Smooth muscle cell of the pulmonary artery (primary cell): ENCODE measurements at places on chromosomes 4 and X. TPM values are rescaled to one million over a fixed set of nuclear protein-coding genes. Genes with fewer than 3 reads are reported as not detected.

Gene BMX
- total RNA-seq, result 0.33 and 0.76 TPM in 2 replicates

Gene ARR3
- not detected in 2 replicates for total RNA-seq

Gene TRAPPC11
- total RNA-seq, result 42.5 and 45.1 TPM in 2 replicates

Gene GABRQ
- total RNA-seq, result under 0.01 TPM in 1 of 2 replicates, not detected in the other

Gene GAGE13
- not detected in 2 replicates for total RNA-seq

Gene TMPRSS11D
- not detected in 2 replicates for total RNA-seq

Gene GC
- total RNA-seq, result not detected in 2 replicates

Gene JCHAIN
- total RNA-seq, result 0.10 and 0.13 TPM in 2 replicates

Gene LEF1
- total RNA-seq, result 0.20 TPM in 1 of 2 replicates, not detected in the other

Gene FAM156B
- total RNA-seq, result 12.3 and 21.7 TPM in 2 replicates

Gene TEX13C
- not detected in 2 replicates for total RNA-seq

Gene TMEM271
- not detected in 2 replicates for total RNA-seq

Gene TAF9B
- 6.0 and 9.0 TPM in 2 replicates for total RNA-seq

Gene RGN
- 4.5 and 4.7 TPM in 2 replicates for total RNA-seq

Gene USP17L5
- total RNA-seq, result not detected in 2 replicates

Gene TMEM144
- total RNA-seq, result 4.9 and 6.7 TPM in 2 replicates

Gene TCEAL3
- total RNA-seq, result 11.1 and 16.3 TPM in 2 replicates

Gene PHKA1
- total RNA-seq, result 9.3 and 17.1 TPM in 2 replicates

Gene GABRG1
- under 0.01 TPM in 1 of 2 replicates, not detected in the other for total RNA-seq

Gene SMARCAD1
- total RNA-seq, result 32.1 and 32.2 TPM in 2 replicates

Gene USP17L10
- total RNA-seq, result not detected in 2 replicates

Gene MGARP
- 24.0 and 43.3 TPM in 2 replicates for total RNA-seq

Gene RAB40A
- total RNA-seq, result 0.33 and 0.53 TPM in 2 replicates

Gene ADAM29
- total RNA-seq, result not detected in 2 replicates

Gene KLHL13
- total RNA-seq, result 8.6 and 10.6 TPM in 2 replicates

Gene TMSB15C
- total RNA-seq, result 1.3 and 1.7 TPM in 2 replicates

Gene IDH3G
- total RNA-seq, result 51.0 and 63.9 TPM in 2 replicates

Gene AVPR2
- total RNA-seq, result not detected in 2 replicates
